ENCODE measurements at places on chromosomes 4 and X.

DNA sequence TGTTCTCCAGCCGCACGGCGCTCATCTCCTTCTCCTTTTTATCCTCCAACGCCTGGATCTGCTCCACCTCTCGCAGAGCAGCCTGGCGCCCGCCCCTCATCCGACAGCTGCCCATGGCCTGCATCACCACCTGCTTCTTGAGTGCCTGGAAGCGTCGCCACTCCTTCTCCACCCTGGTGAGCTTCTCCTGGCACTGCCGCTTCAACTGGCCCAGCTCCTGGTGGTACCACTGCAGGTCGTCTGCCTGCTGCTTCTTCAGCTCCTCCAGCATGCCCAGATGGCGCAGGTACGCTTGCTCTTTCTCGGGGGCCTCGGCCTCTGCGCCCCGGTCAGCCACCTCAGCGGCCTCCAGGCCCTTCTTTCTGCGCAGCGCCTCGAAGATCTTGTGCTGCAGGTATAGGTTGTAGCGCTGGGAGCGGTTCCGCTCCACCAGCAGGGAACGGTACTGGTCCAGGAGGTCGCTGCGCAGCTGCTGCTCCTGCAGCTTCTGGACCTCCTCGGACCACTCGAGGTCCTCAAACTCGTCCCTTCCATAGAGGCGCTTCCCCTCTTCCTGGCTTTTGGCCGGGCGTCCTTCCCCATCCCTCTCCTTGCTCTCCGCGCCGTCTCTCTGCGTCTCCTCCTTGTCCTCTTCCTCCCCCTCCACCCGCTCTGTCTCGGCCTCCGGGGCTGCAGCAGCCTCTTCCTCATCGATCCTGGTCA is 1.2 kb upstream of the TADA2B start:
- peak overlapping the region; percentile 63 for H3K4me3 ChIP-seq
- DNase-seq = no peak
- no peak overlapping the region for H3K27ac ChIP-seq
- H3K36me3 ChIP-seq = no peaks in the 10 kb centered on the region
- peaks cover 30% of the 10 kb centered on the region for H3K4me1 ChIP-seq
- H3K27me3 ChIP-seq = no peaks in the 10 kb centered on the region

GRCh38 chr4:140135529-140136088 is 18.4 kb downstream of the MAML3 start:
- H3K4me3 ChIP-seq = no peak overlapping the region
- no peak for DNase-seq
- H3K36me3 ChIP-seq = no peaks in the 10 kb centered on the region
- H3K4me1 ChIP-seq = no peaks in the 10 kb centered on the region
- no peak overlapping the region for H3K27ac ChIP-seq
- H3K27me3 ChIP-seq = no peaks in the 10 kb centered on the region

DNA sequence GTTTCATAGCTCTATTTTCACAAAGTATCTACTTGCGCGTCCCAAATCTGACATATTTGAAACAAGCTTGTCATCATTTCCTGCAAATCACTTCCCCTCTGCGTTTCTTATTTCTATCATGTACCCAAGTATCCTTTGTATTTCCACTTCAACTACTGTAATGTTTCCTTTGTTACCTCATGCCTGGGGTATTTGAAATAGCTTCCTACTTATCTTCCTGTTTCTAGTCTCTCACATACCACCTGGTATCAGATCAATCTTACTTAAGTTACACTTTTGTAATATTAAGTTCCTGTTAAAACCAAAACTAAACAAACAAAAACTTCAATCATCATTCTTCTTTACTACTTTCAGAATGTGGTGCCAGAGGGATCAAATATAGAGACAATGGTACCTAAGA is 93.6 kb upstream of the SMAD1 start:
- no peak for DNase-seq
- no peaks in the 10 kb centered on the region for H3K4me1 ChIP-seq
- H3K27me3 ChIP-seq = no peaks in the 10 kb centered on the region
- H3K36me3 ChIP-seq = no peaks in the 10 kb centered on the region

GRCh38 chrX:15977644-15978043 is 123.0 kb upstream of the AP1S2 start:
- no peak for DNase-seq
- H3K27me3 ChIP-seq = no peaks in the 10 kb centered on the region
- no peak overlapping the region for H3K27ac ChIP-seq

DNA sequence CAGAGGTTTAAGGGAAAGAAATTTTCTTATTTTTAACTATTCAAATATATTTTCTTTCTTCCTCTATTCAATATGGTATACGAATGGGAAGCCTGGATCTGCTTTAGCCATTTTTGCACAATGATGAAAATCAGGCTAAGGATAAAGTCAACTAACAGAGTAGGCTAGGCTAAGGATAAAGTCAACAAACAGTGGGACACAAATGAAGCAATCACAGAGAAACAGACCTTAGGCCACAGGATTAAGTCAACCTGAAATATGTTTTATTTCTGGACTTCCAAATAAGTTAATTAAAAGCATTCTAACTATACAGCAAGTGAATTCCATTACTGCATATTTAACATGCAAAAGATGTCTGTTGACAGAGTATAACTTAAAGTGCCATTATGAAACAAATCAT is 17.0 kb downstream of the DYNLT3 start:
- H3K36me3 ChIP-seq = no peaks in the 10 kb centered on the region
- H3K27ac ChIP-seq = no peak overlapping the region
- no peaks in the 10 kb centered on the region for H3K27me3 ChIP-seq
- no peaks in the 10 kb centered on the region for H3K4me1 ChIP-seq
- DNase-seq = no peak

GRCh38 chr4:187840814-187841213 is 154.8 kb upstream of the ZFP42 start:
- H3K27ac ChIP-seq = no peak overlapping the region
- no peaks in the 10 kb centered on the region for H3K36me3 ChIP-seq
- H3K27me3 ChIP-seq = no peaks in the 10 kb centered on the region
- no peak overlapping the region for H3K4me3 ChIP-seq
- no peak for DNase-seq

- no peak overlapping the region for H3K27ac ChIP-seq
- no peak for DNase-seq
- H3K36me3 ChIP-seq = no peaks in the 10 kb centered on the region
- H3K27me3 ChIP-seq = no peaks in the 10 kb centered on the region
- H3K4me3 ChIP-seq = no peak overlapping the region
Observed at GRCh38 chr4:148023512-148024181, 291.8 kb downstream of the ARHGAP10 start.

GRCh38 chrX:136086521-136086920 is 60.8 kb upstream of the FHL1 start:
- no peaks in the 10 kb centered on the region for H3K36me3 ChIP-seq
- no peaks in the 10 kb centered on the region for H3K27me3 ChIP-seq
- no peak for DNase-seq
- H3K4me1 ChIP-seq = no peaks in the 10 kb centered on the region

GRCh38 chr4:98314791-98315565 is 53.8 kb downstream of the RAP1GDS1 start:
- no peaks in the 10 kb centered on the region for H3K4me1 ChIP-seq
- H3K36me3 ChIP-seq = no peaks in the 10 kb centered on the region
- no peak overlapping the region for H3K27ac ChIP-seq
- no peaks in the 10 kb centered on the region for H3K27me3 ChIP-seq
- no peak overlapping the region for H3K4me3 ChIP-seq

DNA sequence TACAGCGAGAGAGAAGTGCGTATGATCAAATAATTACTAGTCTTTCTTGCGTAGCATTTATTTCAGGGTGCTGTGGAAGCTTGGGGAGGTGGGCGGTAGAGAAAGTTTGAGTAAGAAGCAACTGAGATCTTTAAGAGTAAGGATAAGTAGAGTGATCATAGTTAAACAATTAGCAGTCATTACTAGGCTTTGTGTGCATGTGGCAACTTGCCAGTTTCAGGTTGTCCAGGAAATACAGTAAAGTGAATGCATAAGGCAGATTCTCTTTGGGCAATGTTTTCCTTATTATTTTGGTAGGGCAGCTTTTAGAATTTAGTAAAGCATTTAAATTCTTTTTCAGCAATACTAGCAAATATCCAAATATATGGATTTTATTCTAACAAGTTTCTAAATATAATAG is 57.0 kb downstream of the HPGDS start:
- H3K36me3 ChIP-seq = peaks cover 5% of the 10 kb centered on the region
- no peaks in the 10 kb centered on the region for H3K27me3 ChIP-seq
- DNase-seq = no peak
- no peaks in the 10 kb centered on the region for H3K4me1 ChIP-seq
- no peak overlapping the region for H3K4me3 ChIP-seq

- no peak for DNase-seq
- no peak overlapping the region for H3K4me3 ChIP-seq
- H3K27me3 ChIP-seq = no peaks in the 10 kb centered on the region
- H3K4me1 ChIP-seq = no peaks in the 10 kb centered on the region
- no peak overlapping the region for H3K27ac ChIP-seq
Observed at GRCh38 chr4:151921386-151921785, 160.6 kb upstream of the GATB start.

DNA sequence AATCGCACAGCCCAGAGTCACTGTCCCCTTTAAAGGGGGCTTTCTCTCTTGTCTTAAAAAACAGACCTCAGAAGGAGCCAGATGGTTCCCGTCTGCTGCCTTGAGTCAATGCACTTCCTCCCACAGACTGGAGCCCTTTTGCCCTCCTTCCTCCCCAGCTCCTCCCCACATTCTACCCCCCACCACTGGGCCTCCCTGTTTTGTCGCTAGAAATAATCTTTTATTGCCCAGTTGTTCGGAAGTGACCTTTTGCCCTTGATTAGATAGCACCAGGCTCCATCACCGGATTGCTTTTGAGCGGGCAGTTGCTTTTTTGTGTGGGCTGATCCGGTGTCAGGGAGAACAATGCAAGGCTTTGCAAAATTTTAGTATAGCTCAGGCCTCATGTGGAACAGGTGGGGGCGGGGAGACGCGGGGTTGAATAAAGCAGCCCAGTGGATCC is 47.7 kb downstream of the SPRY1 start:
- no peak overlapping the region for H3K4me3 ChIP-seq
- H3K4me1 ChIP-seq = no peaks in the 10 kb centered on the region
- H3K36me3 ChIP-seq = no peaks in the 10 kb centered on the region

DNA sequence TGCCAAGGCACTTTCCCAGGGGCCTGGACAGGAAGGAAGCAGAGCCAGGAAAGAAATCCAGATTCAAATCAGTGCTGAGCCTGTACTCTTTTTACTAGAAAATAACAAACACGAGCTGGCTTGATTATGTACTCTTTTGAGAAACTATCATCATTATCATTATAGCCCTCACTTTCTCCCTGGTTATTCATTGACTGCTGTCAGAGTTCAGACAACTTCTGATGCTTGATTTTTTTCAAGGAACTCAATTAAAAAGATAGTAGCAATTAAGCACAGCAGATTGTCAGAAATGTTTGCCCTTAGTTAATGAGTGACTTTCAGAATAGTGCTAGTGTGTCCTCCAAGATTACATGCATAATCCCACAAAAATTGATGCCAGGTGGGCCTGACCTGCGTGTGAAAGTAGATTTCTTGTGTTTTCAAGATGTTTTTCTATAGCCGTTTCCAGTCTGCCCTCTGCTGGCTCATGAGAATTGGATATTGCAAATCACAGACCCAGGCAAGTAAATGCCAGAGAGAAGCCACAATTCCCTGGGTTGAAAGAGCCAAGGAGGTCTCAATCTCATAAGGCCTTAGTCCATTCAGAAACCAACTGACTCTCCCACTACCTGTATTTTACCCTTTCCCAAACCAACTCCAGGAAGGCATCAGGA is 14.3 kb upstream of the PNPLA4 start:
- H3K27ac ChIP-seq = no peak overlapping the region
- H3K36me3 ChIP-seq = no peaks in the 10 kb centered on the region
- H3K4me3 ChIP-seq = no peak overlapping the region
- no peak for DNase-seq
- H3K27me3 ChIP-seq = no peaks in the 10 kb centered on the region
- H3K4me1 ChIP-seq = no peaks in the 10 kb centered on the region

DNA sequence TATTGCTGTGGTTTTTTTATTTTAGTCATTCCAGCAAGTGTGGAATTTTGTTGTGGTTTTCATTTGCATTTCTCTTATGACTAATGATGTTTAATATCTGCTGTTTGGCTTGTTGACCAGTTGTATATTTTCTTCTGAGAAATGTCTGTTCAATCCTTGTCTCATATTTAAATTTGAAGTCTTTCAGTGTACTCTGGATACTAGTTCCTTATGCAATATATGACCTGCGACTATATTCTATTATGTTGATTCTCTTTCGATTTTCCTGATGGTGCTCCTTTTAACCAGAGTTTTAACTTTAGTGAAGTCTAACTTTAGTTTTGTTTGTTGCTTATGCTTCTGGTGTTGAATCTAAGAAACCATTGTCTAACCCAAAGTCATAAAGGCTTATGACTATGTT is 1528.0 kb downstream of the TECRL start:
- H3K36me3 ChIP-seq = no peaks in the 10 kb centered on the region
- no peak overlapping the region for H3K4me3 ChIP-seq
- H3K27me3 ChIP-seq = no peaks in the 10 kb centered on the region
- H3K27ac ChIP-seq = no peak overlapping the region
- no peaks in the 10 kb centered on the region for H3K4me1 ChIP-seq

DNA sequence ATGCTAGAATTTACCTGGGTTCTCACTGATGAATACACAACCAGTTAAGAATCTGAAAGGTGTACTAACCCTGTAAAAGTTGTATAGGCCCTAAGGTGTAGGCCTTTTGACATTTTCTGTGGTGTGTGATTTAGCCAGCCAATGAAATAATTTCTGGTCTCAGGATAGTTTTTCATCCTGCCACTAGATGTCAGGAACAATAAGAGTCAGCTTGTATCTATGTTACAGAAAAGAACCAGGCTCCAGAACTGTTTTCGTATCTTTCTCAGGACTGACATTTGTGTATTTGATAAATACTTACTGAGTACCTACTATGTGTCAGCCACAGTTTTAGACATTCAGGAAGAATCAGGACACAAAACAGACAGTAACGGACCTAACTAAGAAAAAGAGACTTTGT is 673.6 kb upstream of the TENM3 start:
- no peak for DNase-seq
- H3K36me3 ChIP-seq = no peaks in the 10 kb centered on the region
- no peaks in the 10 kb centered on the region for H3K4me1 ChIP-seq

DNA sequence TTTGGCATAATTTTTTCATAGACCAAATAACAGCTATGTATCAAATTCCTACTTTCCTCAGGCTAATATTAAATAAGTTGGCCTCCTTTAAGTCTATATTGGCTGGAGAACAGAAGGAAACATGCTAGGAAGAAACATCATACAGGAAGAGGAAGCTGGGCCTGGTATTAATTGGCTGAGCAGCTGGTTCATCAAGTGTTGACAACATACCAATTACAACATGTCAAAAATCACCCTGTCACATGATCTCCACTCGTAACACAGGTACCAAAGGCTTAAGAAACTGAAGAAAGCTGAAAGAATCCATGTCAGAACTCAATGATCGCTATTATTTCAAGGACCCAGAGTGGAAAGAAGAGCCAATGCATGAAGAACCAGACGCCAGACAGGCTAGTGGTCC is 10.5 kb downstream of the WDFY3 start:
- no peaks in the 10 kb centered on the region for H3K36me3 ChIP-seq
- H3K4me1 ChIP-seq = no peaks in the 10 kb centered on the region
- no peak overlapping the region for H3K27ac ChIP-seq
- H3K4me3 ChIP-seq = no peak overlapping the region
- no peak for DNase-seq
- H3K27me3 ChIP-seq = no peaks in the 10 kb centered on the region

DNA sequence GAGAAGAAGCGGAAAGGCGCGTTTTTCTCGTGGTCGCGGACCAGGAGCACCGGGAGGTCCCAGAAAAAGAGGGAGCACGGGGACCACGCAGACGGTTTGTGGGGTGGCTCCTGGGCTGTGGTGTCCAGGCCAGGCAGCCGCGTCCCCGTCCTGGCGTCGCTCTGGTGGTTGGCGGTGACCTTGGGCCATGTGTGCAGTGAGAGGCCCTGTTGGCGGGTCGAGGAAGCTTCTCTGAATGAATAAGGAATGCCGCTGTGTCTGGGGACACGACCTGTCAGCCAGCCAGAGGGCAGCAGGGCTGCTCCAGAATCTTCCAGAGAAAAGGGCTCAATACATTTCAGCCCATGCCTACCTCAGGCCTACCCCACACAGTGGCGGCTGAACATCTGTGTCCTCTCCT is 24.3 kb upstream of the HGFAC start:
- no peak for DNase-seq
- no peaks in the 10 kb centered on the region for H3K27me3 ChIP-seq
- H3K4me3 ChIP-seq = no peak overlapping the region
- H3K4me1 ChIP-seq = no peaks in the 10 kb centered on the region
